Substantia nigra (tissue), 51 donors: ENCODE measurements at places on chromosomes 13 and 19.
A peak's percentile ranks its signal among the peaks of the same experiment; 100 is the strongest.

DNA sequence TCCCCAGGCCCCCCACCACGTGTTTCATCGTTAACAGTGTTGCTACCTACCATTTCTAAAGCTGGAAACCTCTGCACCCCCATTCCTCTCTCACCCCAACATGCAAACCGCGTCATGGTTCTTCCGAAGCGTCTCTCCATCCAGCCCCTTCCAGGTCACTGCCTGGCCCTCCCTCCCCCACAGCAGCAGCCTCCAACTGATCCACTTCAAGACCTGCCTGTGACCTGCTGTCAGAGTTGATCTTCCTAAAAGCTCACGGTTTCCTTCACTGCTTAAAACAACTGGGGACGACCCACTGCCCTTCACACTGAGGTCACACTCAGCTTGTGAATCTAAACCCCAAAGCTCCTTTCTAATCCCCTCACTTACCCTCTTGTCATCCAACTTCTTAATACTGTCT lies 47.7 kb downstream of the STK24 start:
- no peak for DNase-seq

GRCh38 chr19:17580470-17581144 lies 25.2 kb downstream of the COLGALT1 start:
- DNase-seq = no peak

DNA sequence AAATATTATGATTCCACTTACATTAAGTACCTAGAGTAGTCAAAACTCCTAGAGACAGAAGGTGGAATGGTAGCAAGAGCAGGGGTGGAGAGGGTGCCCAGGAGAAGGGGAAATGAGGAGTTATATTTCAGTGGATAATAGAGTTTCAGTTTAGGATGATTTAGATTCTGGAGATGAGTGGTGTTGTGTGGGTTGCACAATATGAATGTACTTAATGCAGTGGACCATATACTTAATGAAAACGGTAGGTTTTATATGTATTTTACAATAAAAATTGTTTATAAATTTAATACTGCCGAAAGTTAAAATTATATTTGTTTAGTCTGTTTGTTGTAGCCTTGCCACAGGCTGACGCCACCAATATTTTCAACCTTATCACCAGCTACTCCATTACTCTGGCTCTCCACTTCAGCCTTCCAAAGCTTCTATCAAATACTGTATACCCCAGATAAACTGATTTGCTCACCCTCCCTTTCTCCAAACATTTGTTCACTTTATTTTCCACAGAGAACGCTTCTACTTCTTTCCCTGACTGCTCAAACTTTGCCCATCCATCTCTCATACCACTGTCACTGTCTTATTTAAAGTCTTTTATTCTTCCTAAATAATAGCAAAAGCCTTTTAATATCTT lies 1.4 kb upstream of the RBM26 start:
- no peak for DNase-seq

DNA sequence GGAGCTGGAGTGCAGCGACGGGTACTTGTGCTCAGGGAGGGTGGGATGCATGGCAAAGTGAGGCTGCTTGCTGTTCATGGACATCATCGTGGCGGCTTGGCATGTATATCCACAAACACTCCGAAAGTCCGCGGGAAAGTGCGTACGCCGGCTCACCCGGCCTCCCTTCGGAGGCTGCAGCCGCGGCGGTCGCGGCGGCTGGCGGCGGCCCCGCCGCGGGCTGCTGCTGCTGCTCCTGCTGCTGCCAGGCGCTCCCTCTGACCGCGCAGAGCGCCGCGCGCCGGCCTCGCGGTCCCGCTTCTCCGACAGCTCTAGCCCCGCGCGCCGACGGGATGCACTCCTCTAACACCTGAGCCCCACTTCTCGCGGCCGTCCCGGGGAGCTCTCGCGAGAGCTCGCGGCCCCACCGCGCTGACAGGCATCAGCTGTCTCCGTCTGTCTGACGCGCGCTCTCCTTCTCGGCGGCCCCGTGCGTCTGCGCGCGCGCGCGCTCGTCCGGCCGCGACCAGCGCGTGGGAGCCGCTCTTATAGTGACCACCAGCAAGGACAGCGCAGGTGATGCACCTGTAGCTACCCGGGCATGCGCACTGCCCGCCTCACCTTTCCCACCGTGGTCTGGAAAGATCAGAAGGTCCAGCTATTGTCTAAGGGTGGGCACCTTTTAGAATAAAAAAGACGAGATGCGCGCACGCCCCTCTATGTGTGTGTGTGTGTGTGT lies at the start of gene POU4F1:
Gene POU4F1 (minus strand): TSS at position 313 of the 718 bp plus-strand sequence. CDS start 226 bp downstream, at position 87.
- peak; percentile 11 for DNase-seq

- DNase-seq = no peak
These were observed 258.6 kb upstream of the DACH1 start for GRCh38 chr13:72125561-72125960.

GRCh38 chr13:36981156-36981743 lies 17.9 kb downstream of the ALG5 start:
- DNase-seq = no peak

GRCh38 chr19:8487137-8487851 lies 15.1 kb downstream of the PRAM1 start:
- no peak for DNase-seq

DNA sequence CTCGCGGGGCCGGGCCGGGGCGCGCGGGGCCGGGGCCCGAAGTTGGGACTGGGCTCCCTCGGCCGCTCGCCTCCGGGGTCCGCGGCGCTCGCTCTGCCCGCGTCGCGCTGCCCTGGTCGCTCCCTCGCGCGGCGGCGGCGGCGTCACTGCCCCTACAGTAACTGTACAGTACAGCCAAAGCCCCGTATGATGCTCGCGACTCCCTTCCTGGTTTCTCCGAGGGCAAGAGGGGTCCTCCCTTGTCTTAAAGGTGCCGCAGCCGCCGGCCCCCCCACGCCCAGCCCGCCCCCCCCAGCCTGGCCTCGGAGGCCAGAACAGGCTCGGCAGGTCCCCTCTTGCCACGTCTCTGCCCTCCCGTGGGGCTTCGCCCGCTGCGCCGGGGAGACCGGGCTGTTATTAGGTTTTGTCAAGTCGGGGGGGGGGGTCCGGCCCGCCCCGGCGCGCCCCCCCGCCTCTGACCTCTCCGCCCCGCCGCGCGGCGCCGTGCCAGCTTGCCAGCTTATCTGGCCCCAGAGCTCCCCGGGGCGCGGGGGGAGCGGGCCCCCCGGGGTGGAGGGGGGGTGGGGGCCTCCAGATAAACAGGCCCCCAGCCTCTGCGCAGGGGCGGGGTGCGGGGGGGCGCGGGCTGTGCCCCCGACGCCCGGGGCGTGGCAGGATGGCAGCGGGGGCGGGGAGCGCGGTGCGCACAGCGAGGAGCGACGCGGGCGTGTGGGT lies at the start of gene ZBTB7A:
Gene ZBTB7A (minus strand): TSS at position 218 of the 714 bp plus-strand sequence. CDS start 11,667 bp downstream, outside the sequence.
- DNase-seq = peak; percentile 86

- DNase-seq = peak; percentile 18
These were observed 106.1 kb downstream of the RGCC start for GRCh38 chr13:41563341-41563983.

DNA sequence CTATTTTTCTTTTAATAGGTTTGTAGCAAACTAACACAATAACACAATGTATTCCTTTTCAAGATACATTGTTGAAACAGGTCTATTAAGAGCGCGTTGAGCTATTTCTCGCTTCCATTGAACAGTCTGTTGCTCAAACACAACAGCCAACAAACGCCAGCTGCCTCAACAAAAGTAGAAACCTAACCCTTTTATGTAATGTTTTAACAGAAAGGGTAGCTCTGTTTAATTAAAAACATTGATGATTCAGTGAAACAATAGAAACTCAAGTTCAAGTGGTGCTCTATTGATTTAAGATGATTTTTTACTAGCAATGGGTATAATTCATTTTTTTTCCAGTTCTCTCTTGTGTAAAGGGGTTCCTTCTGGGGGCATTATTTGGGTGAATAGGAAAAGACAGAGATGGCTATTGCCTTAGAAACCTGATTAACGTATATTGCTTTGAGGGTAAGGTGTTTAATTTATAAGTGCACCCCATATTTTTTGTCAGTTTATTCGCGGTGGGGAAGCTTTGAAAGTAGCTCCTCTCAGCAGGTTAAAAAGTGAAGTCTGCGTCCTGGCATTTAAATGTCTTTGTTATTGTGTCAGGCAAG lies 14.9 kb downstream of the ZIC2 start:
- DNase-seq = no peak

DNA sequence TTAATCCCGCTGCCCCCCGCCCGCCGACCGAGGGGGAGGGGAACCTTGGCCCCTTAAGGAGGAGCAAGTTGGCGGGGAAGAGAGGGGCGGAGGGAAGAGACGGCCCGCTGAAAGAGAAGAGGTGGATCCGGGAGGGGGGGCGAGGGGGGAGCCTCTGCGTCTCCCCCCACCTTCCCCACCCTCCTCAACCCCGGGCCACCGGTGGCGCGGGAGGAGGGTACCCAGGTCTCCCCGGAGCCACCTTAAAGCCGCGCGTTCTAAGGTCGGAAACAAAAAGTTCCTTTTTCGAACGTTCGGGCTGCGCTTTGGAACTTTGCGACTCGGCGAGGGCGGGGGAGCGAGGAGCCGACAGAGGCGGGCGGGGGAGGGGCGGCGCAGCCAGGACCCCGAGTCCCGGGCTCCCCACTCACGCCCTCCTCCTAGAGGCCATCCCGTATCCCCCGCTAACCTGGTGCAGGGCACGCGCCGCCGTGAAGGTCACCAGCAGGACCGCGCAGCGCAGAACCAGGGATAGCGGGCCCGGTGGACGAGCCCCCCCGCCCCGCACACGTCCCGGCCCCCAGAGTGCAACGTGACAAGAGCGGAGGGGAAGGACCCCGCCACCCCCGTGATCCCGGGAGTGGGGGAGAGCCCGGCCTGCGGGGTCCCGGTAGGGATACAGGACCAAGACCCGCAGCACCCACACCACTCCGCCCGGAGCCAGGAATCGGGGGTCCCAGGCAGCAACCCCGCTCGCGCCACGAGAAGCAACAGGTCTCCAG lies 659 bp downstream of the ERF start:
- DNase-seq = peak; percentile 73

DNA sequence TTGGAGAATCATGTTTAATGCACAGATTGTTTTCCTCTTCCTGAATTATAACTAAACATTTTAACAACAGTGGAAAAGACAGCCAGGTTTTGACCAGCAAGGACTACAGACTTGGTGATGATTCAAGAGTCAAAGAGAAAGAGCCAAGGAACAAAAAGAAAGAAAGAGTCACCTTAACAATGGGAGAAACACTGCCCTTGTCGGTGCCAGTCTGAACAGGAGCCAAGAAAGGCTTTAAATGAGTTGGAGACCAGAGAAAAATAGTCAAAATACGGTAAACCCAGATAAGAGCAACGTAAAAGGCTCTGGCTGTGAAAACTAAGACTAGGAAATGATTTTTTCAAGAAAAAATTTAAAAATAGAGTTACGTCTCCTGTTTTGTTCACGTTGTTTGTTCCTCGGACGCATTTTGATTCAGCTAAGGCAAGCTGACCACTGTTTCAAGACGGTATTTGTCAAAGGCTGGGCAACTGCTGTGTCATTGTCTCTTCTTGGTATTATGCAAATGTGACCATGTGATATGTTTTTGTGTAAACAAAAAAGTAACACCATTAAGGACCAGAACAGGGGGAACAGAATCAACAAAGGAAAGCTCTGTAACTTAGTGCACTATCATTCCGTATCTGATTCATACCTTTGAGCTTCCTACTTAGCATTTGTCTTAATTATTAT lies 634.5 kb downstream of the LIG4 start:
- DNase-seq = no peak

DNA sequence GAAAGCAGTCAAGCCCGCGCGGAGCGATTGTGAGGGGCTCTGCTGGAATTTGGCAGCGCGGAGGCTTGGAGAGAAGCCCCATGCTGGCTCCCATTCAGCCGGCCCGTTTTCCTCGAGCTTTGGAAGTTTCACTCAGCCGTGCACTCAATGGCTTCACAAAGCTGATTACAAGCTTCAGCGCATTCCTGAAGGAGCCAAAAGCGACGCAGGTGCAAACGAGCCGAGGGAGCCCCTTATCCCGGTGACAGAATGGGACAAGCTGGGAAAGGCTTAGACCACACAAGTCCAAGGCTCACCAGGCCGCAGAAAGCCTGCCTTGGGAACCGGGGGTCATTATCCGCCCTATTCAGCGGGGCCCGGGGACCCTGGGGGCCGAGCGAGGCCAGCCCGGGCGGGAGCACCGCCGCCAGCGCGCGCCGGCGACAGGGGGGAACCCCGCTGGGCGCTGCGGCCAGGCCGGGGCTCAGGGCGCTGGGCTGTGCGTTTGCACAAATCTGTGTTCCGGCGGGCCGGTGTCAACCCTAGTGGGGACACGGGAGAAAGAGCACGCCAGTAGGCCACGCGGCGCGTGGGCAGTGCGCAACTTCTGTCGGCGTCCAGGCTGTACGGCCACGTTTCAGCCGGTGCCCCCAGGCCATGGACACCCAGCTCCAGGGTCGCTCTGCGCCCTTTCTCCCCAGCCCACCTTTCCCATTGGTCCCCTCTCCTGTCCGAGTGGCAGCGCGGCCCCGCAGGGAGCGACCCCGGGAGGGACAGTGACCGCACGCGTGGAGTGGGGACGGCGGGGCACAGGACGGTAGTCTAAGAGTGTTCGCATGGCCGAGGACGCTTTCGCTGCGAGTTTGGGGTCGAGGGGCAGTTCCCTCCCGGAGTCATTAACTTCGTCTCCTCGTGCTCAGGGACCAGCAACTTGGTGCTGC lies 37.3 kb downstream of the SOX1 start:
- no peak for DNase-seq

GRCh38 chr19:20247016-20247683 lies 80.1 kb downstream of the ZNF486 start:
- DNase-seq = peak; percentile 29

GRCh38 chr13:70985371-70985770 lies 877.1 kb upstream of the KLHL1 start:
- no peak for DNase-seq

DNA sequence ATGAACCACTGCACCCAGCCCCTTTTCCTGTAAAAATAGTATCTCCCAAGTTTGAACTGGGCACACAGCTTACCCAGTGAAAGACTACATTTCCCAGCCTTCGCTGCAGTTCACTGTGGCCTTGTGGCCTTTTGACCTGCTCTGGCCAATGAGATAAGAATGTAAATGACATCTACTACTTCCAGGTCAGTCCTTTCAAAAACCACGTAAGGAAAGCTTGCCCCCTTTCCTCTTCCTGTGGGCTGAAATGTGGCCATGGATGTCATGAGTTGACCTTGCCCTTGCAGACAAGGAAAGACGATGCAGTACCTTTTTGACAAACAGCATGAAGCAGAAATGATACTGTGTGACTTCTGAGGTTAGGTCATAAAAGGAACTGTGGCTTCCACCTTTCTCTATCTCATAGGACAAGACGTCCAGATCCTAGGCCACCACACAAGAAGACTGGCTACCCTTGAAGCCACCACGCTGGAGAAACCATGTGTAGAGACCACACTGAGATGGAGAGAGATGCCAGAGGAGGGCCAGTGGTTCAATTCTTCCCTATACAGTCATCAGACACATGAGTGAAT lies 19.9 kb downstream of the ACER1 start:
- DNase-seq = no peak

GRCh38 chr13:23716401-23716800 lies 146.2 kb downstream of the TNFRSF19 start:
- no peak for DNase-seq

GRCh38 chr19:29323440-29324290 lies 110.7 kb upstream of the UQCRFS1 start:
- DNase-seq = no peak

GRCh38 chr19:35204799-35205732 lies 23.5 kb downstream of the FAM187B start:
- no peak for DNase-seq

GRCh38 chr13:32211813-32212212 lies 103.3 kb downstream of the ZAR1L start:
- no peak for DNase-seq

- no peak for DNase-seq
These were observed 9.1 kb downstream of the FFAR2 start for GRCh38 chr19:35457173-35457572.
